ENCODE measurements at places on chromosomes 2 and 18. TPM values are rescaled to one million over a fixed set of nuclear protein-coding genes. Genes with fewer than 3 reads are reported as not detected.

Gene IL36B
- not detected for polyA plus RNA-seq

Gene OTOS
- not detected for polyA plus RNA-seq

Gene FAM161A
- 9.6 TPM for polyA plus RNA-seq

Gene ATP6V1C2
- polyA plus RNA-seq = 1.1 TPM

Gene SULT1C2
- not detected for polyA plus RNA-seq

Gene TSGA10
- 8.1 TPM for polyA plus RNA-seq

Data from GM12878 (cell line).